NCI-H774 (cell line): ENCODE measurements at places on chromosomes 4 and X.

DNA sequence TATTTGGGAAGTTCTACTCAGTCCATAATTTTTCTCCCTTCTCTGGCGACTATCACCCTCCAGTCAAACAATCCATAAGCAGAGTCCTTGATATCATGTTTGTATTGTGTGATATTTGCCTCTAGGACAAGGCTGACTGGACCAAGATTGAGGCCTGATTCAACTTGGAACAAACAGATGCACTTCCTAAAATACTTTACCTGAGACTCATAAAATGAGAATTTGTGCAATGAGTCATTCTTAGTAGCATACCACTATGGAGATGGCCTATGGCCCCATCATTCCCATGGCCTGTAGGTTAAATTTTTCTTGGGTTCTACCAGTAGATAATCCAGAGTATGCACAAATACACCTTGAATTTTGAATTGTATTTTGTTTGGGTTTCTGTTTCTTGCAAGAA is 74.2 kb upstream of the DMD start:
- DNase-seq = no peak

GRCh38 chrX:11949291-11949690 is 189.0 kb upstream of the FRMPD4 start:
- no peak for DNase-seq

DNA sequence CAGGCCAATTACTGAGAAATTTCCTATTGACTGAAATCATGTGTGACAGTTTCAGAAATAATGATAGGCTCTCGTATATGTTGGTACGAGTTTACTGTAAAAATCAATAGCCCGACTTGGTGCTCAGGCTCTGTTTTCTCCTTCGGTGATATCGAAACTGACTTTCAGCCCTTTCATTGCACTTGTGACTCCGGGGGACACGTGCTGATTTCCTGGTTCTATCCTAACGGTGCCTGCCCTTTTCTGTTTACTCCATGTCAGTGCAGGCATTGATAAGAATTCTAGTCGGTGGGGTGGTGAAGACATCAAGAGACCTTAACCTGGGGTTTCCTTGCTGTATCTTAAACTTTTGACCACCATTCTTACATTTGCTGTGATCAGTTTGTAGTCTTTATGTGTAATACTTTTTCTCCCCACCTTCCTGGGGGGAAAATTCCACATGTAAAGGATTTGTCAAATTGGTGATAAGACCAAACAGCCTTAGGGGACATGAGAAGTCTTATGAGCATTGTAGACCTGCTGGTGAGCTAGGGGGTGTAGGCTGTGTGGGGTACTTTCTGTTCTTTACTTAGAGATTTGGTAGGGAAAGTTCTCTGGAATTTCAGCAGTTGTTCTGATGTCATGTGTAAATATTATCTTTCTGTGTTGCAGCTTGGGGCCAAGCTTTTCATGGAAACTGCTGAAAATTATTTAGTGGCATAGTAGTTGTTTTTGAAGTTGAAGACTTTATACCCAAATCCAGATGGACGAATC is 52.7 kb downstream of the TMEM131L start:
- DNase-seq = no peak

DNA sequence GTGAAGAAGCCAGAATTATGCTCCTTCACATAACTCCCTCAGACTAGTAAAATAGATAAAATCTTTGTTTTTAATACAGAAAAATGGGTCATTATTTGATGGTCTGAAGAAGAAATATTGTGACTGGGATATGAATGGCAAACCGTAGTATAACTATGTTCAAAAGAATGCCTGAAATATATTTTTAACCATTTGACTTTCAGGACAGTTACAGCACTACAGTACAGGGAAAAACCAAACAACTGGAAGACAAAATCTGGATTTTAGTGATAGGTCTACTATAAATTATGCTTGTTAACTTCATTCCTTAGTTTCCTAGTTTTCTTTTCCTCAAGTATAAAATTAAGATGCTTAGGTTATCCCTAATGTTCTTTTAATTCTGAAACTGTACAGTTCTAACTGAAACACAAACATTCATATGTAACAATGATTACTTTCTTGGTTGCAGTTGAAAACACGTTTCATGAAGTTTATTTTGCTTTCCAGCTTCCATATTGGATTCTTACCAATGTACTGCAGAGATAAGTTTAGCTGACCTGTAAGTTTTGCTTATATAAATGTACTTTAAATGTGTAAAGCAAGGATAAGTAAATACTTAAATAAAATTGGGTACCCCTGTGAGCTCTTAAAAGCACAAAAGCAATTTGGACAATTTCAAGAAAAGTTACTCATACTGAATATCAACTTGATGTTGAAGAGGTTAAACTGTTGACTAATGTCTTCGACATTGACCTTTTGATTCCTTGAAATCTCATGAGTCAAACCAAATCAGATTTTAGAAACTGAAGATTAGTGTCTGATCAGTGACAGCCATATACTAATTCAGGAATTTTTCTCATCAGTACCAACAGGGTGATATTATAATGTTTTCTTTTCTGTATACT is 895 bp downstream of the AFP start:
- no peak for DNase-seq

DNA sequence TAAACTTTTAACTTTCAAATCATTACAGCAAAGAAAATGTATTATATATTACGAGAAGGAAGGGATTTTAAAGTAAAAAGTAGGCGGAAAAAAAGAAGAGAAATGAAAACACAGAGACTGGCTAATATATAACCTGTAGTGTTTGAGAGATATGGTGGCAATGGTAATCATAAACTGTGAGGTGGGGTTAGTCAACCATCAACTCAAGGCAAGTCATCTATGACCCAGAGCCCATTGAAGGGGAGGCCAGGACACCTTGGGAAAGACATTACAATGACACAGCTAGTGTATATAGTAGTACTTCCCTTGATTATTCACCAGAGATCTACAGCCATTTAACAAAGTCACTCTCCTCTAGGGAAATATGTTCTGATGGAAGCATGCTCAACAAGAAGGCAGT is 423.9 kb upstream of the PITX2 start:
- no peak for DNase-seq

DNA sequence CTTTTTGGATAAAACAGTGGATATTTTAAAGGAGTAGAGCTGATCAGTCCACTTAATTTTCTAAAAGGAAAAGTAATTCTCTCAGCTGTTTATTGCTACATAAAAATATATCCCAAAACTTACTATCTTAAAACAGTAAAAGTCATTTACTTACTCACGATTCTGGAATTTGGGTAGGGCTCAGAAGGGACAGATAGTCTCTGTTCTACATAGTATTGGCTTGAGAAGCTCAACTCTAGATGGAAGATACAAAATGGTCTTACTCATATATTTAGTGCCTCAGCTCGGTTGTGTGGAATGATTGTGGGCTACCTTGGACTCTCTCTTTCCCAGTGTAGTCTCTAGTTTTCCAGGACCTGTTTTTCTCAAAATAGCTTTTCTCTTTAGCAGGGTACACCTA is 691.5 kb upstream of the POU3F4 start:
- DNase-seq = no peak

GRCh38 chr4:31947101-31947500 is 1226.9 kb downstream of the PCDH7 start:
- no peak for DNase-seq
